GM12878 (cell line): ENCODE measurements at places on chromosomes 2 and 18. TPM values are rescaled to one million over a fixed set of nuclear protein-coding genes. Genes with fewer than 3 reads are reported as not detected.

DNA sequence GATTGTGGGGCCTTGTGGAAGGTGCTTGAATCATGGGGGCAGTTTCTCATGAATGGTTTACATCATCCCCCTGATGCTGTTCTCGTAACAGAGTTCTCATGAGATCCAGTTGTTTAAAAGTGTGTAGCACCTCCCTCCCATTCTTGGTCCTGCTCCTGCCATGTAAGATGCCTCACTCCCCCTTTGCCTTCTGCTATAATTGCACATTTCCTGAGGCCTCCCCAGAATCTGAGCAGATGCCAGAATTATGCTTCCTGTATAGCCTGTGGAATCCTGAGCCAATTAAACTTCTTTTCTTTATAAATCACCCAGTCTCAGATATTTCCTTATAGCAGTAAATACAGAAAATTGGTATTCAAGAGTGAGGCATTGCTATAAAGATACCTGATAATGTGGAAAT lies 15.6 kb upstream of the WDR75 start:
- no peak for DNase-seq

DNA sequence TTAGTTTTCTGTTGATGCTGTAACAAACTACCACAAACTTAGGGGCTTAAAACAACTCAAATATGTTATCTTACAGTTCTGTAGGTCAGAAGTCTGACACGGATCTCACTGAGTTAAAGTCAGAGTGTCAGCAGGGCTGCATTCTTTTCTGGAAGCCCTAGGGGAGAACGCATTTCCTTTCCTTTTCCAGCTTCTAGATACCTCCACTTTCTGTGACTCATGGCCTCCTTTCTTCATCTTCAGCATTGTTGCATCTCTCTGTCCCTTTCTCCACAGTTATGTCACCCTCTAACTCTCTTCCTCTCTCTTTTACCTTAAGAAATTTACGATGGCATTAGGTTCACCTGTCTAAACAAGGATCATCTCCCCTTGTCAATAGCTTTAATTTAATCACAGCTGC lies 13.3 kb upstream of the PPP4R1 start:
- DNase-seq, result no peak

DNA sequence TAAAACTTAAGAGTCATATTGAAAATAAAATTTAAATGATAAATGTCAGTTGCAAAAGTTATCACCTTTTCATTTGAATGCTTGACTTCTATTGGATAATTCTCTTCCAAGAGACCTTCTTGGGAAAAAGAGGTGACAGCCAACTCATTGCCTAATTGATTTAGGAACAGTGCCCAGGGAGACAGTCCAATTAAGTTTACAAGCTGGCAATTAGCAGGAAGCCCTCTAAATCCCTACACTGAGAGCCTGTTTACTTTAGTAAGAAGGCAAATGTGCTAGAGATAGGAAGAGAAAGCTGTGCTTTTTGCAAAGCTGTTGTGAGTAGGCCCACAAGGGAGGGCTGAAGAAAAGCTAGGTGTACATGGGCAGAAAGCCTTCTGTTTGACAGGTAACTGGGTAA lies 189.1 kb downstream of the WDPCP start:
- DNase-seq, result no peak

The RAD51AP2 gene
- not detected in 2 replicates for total RNA-seq

The MYO1B gene
- total RNA-seq, result 2.2 and 3.6 TPM in 2 replicates

The EHD3 gene
- total RNA-seq, result 10.8 and 10.9 TPM in 2 replicates

The MROH2A gene
- total RNA-seq, result not detected in 2 replicates

The PLEK gene
- 319 and 335 TPM in 2 replicates for total RNA-seq
